ENCODE measurements at places on chromosomes 12 and 14.
A peak's percentile ranks its signal among the peaks of the same experiment; 100 is the strongest.

DNA sequence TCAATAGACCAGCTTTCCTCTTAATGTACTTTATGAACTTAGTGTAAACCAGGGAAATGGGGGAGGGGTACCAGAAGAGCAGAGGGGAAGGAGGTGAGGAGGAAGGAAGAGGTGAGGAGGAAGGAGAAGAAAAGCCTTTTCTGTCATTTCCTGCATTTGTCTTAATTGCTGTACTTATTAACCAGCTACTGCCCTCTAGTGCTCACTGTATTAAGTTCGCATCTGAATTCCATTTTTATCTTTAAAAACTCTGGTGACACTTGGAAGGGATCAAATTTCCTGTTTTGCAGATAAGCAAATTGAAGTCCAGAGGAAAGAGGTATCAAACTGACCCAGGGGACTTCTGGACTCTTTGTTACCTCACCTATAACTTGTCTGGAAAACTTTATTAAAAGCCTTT is 22.2 kb downstream of the MANSC1 start:
- no peak for DNase-seq

- no peak for DNase-seq
These were observed 777 bp downstream of the ASCL1 start for GRCh38 chr12:102958073-102958829.

DNA sequence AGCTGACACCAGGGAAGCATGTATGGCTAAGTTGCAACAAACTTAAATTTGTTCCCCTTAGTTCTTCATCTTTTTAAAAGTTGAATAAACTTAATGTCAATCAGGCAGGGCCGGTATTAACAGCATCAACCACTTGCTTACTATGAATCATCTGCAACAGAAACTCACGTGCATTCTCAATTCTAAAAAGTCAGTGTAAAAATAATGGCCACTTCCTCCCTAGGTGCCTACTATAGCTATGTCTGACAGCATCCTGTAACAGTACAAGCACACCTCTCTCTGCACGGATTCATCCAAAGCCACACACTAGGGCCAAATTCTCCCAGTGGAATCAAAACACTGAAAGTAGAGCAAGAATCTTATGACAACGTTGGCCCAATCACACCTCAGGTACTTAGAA is 48.6 kb downstream of the PPP1R36 start:
- no peak for DNase-seq

DNA sequence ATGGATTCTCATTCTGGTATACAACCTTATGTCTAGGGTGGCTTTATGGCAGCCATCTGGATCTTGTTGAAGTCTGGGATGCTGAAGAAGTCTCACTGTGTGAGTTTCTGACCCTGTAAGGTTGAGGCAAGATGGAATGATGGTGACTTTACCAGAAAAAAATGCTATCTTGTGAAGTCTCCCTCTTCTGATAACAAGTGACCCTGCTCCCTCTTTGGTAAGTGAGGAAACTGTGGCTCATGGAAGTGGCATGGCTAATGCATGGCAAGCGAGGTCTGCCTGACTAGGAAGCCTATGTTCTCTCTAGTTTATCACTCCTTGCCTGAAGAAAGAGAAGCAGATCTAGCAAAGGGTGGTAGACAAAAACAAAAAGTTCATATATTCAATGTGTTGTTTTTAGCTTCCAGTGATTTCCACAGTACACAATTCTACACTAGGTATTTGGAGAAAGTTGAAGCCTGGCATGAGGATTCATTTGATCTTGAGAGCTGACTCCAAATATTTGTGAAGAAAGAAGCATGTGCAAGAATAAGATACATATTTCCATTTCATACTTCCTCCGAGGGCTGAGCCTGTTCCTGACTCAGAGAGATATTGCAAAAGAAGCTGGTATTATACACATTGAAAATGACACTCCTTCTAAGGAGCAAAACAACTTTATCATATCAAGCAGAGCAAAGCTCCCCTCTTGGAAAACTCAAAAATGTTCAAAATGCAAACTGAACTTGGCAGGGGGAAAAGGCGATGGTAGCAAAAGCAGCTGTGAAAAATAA is 63.6 kb downstream of the HELB start:
- no peak for DNase-seq

GRCh38 chr14:23805761-23806160 is 147.8 kb upstream of the DHRS4 start:
- DNase-seq = no peak

- DNase-seq = no peak
These were observed 229.2 kb upstream of the GARIN6 start for GRCh38 chr12:99418379-99418778.

DNA sequence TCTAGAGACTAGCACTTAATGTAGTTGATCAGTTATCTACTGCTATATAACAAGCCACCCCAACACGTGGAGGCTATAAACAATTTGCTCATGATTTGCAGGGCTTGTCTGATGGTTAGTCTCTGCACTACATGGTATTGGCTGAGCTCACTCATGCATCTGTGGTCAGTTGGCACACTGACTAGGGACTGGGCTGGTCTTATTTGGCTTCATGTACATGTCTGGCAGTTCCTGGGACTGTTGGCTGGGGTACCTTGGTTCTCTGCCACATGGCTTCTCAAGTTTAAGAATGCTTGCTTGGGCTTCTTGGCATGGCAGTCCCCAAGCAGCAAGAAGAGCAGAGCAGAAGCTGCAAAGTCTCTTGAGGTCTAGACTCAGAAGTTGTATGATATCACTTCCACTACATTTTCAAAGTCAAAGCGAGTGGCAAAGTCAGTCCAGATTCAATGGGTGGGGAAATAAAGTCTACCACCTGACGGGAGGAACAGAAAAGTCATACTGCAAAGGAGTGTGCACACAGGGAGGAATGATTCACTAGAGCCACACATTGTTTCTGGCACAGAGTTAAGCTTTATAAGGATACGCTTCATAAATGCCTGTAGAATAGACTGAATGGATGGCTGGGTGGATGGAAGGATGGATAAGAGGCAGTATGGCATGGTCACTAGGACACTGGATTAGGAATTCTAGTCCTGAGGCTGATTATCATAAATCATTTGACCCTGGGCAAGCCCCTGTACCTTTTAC is 44.8 kb upstream of the PTHLH start:
- DNase-seq = no peak

DNA sequence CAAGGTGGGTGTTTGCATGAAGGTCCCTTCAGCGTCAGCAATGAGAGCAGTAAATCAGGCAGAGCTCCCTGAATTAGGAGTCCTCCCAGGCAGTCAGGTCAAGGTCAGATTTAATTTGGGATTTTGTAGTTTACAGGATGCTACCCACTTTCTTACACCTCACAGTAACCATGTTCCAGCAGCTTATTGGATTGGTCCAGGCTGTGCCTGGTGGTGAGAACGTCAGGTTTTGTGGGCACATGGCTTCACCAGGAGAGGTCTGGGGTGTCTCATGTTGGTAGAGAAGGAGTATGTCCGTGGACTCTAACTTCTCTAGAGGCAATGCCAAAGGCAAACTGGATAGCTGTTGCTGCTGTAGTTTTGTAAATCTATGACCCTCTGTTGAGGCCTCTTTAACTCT is 158.3 kb downstream of the CACNA1C start:
- no peak for DNase-seq

DNA sequence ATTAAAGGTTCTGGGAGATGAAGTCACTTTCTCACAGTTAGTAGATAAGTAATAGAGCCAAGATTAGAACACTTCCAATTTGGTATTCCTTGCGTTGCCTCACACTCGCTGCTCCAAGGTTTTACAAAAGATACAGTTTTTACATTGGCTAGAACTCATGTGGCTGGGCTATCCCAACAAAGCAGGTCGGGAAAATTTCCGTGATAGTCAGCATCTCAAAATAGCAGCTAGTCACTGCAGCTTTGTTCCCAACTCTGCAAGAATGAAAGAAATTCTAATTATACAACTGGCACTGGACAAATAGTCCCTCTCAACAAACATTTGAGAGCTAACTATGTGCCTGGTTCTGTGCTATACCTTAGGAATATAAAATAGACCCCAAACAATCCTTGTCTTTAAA is 24.6 kb upstream of the PPP1R12A start:
- DNase-seq = no peak

DNA sequence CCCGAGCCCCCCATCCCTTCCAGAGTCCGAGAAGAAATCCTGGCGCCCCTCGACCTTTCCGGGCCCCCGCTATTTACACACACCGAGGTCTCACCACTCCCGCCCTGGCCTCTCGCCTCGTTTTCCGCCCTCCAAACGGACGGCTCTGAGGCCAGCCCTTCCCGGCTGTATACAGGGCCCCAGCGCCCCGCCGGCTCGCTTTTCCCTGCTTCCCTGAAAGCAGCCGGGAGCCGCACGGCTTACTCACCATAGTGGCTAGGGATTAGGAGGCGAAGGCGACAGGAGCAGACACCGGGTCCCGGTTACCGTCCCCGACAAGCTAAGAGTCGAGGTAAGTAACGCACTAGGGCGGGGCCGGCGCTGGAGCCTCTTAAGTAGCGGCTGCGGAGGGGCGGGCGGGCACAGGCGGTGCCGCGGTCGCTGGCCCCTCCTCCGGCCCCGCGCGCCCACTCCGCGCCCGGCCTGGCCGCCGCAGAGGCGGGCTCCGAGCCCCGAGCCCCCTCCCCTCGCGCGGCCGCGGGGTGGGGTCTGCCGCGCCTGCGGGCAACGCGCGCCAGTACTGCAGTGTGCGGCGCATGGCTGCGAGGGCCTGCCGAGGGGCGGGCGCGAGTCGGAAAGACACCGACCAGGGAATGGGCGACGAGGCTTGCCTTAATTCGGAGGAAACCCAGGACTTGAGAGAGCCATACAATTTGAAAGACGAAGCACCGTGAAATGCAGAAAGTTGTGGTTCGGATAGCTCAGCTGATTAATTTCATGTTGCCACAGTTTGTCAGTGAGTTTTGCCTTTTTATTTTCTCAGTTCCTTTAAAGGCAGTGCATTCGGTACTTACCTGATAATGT is at the start of gene TUBA1B:
Gene TUBA1B (minus strand): TSS at position 345 of the 843 bp plus-strand sequence. CDS start 95 bp downstream, at position 250.
- DNase-seq = peak; percentile 88

DNA sequence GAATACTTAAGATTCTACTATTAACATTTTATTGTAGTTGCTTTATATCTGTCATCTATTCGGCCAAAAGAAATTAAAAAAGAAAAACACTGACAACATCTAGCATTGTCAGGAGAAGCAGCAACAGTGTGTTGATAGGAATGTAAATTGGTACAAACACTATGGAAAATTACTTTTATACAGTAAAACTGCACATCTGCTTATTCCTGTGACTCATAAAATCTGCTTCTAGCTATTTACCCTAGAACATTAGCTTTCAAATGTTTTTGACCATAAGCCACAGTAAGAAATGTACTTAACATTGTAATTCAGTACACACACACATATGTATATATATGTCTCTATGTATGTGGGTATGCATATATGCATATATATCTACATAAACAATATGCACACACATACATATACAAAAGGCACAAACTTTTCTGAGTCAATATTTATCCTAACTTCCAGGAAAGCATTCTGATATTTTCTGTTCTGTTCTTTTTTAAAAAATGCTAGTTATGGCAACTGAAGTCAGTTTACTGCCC is 278.9 kb upstream of the GARIN2 start:
- no peak for DNase-seq

- no peak for DNase-seq
These were observed 12.5 kb upstream of the MAP3K9 start for GRCh38 chr14:70821584-70822529.

DNA sequence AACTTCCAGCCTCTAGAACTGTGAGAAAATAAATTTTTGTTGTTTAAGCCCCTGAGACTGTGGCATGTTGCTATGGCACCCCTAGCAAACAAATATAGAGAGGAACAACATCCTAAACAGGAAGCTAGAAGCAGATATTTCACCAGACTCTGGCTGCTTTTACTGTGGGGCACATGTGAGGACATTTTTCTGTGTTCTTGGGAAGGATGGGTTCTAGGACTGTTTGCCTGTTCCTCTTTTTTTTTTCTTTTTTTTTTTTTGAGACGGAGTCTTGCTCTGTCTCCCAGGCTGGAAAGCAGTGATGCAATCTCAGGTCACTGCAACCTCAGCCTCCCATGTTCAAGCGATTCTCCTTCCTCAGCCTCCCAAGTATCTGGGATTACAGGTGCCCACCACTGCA is 4.2 kb upstream of the HRK start:
- no peak for DNase-seq

GRCh38 chr14:99548871-99549515 is 55.0 kb downstream of the CCDC85C start:
- no peak for DNase-seq

GRCh38 chr12:119602734-119603094 is 9.1 kb downstream of the TMEM233 start:
- no peak for DNase-seq

- DNase-seq = no peak
These were observed 404 bp upstream of the CCDC91 start for GRCh38 chr12:28189784-28190320.

DNA sequence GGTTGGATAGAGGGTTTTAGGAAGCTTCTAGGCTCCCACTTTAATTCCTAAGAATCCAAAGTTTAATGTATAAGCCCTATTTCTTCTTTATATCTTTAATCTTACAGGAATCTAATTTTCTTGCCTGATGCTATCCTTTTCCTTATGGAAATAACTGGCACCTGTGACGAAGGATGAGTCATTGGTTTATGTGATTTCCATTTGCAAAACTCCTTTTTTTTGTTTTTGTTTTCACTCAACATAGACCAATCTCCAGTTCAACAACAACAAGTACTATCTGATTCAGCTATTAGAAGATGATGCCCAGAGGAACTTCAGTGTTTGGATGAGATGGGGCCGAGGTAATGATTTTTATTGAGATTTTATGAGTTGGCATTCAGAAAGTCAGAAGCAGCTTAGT is 6.8 kb downstream of the PARP2 start:
- no peak for DNase-seq

- no peak for DNase-seq
These were observed 22.6 kb upstream of the KIF26A start for GRCh38 chr14:104115691-104116287.

GRCh38 chr12:80509781-80510556 is 65.9 kb downstream of the PTPRQ start:
- no peak for DNase-seq

- no peak for DNase-seq
These were observed 70.3 kb downstream of the STAB2 start for GRCh38 chr12:103657331-103657730.

DNA sequence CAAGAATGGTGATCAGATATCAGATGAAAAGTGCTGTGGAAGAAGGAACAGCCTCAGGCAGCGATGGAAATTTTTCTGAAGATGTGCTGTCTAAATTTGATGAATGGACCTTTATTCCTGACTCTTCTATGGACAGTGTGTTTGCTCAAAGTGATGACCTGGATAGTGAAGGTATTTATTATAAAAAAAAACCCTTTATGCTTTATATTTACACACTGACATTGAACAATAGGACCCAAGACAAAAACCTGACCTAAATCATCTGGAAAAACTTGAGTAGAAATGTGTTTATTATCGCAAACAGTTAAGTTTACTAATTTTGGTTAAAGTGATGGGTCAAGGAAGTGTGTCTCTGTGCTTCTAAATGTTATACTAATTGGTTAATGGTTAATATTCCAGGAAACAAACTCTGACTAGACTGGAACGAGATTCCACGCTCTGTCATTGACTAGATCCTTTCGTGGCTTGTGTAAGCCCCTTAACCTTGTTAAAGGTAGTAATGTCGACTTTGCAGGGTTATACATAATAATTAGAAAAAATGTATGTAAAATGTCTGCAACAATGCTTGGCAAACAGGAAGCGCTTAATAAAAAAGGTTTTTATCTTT is 62.7 kb downstream of the LRRK2 start:
- DNase-seq = no peak

- DNase-seq = no peak
These were observed 34.5 kb downstream of the VDR start for GRCh38 chr12:47870175-47870781.
